ENCODE measurements at places on chromosomes 11 and 22.
A peak's percentile ranks its signal among the peaks of the same experiment; 100 is the strongest.

DNA sequence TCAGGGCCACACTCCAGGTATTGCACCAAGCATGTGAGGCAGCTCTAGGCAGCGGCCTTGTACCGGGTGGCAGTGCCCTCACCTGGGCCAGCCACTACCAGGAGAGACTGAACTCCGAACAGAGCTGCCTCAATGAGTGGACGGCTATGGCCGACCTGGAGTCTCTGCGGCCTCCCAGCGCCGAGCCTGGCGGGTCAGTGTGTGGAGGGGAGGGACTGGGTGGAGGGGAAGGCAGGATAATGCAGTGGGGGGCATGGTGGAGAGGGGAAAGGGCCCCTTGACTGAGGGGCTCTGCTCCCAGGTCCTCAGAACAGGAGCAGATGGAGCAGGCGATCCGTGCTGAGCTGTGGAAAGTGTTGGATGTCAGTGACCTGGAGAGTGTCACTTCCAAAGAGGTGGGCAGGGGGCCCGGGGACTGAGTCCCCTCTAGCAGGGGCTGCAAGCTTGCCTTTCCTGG is 4.2 kb downstream of the SSH3 start:
- no peak for DNase-seq

DNA sequence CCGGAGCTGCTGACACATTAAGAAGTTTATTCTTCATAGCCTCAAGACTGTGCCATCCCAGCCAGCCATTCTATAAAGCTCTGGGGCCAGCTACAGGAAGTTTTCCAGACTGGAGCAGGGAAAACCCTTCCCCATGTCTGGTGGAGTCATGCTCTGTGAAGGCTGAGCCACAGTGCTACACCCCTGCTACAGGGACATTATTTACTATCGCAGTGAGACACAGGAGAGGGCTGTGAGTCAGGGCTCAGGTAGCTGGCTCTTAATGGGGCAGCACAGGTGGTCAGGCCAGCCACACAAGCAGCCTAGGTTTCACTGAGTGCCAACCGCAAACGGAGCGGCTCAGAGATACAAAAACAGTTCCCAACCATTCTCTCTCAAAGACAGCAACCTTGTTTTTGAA is 12.1 kb downstream of the HPS4 start:
- DNase-seq: peak; percentile 82

- no peak for DNase-seq
These were observed 31.4 kb upstream of the B3GNT6 start for GRCh38 chr11:77002776-77003175.

DNA sequence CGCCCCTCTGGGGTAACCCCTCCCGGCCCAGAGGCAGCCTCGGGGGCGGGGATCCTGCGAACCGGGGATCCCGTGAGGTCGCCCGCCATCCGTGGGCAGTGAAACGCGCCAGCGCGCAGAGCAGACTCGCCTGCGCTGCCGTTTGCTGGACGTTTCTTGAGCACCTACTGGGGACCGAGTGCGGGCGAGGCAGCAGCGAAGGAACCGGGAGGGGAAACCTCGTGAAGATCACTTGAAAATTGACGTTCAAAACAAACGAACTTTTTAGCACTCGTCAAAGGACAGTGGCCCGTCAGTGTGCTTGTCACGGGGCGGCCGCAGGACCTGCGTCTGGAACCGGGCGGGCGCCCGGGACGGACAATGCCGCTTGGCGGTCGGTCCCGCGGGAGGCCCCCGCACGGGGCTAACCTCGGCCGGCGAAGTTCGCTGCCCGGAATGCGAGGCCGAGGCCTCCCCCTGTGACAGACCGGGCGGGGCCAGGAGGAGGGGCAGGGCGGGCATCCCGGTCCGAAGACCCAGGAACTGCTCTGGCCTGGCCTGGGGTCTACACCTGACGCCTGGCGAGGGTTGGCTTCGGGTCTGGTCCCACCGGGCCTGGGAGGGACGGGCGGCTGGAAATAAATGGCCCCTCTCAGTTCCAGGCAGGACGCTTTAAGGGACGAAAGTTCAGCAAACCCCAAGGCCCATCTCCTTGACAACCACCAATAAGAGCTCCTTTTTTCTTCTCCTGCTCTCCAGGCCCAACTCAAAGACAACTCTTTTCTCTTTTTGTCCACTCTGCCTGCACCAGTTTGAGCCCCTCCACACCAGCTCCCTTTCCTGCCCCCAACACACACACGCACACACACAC is 723 bp upstream of the SCUBE1 start:
- no peak for DNase-seq

DNA sequence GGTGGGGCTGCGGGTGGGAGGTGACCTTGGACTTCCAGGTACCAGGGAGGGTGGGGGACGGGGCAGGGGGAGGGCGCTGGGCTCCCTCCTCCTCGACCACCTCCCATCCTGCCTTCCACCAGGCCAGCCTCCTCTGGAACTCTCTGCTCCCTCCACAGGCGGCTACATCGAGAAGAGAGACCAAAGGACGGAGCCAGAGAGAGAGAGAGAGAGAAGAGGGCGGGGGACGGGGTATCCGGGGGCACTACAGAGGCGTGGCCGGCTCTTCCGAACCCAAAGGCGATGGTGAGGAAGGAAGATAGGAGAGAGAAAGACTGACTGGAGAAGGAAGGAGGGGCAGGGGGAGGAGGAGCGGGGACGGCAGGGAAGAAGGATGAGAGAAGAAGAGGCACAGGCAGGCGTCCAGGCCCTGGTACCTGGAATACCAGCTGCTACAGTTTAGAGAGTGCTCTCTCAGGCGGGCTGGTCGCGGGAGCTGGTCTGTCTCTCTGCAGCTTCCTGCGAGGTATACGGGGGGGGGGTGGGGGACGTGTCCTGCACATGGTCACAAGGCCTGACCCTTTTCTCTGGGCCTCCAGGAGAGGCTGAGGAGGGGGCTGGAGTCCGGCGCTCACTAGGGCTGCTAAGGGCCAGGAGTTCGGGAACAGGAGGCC is 38.0 kb downstream of the IGSF9B start:
- no peak for DNase-seq

DNA sequence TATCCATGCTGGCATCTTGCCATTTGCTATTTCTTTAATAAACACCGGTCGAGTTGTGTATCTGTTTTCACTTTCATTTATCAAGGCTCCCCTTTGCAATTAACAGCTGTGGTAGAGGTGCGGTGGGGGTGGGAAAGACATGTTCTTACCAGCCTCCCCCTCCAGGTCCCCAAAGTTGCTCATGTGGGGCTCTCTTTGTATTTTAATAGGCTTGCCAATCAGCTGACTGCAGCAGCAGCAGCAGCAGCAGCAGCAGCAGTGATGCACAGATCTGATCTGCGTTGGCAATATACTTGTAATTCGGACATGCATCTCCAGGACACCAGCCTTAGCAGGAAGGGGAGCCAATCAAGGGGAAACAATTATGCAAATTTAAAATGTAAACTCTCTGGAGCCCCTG is 40.3 kb upstream of the E2F8 start:
- no peak for DNase-seq

DNA sequence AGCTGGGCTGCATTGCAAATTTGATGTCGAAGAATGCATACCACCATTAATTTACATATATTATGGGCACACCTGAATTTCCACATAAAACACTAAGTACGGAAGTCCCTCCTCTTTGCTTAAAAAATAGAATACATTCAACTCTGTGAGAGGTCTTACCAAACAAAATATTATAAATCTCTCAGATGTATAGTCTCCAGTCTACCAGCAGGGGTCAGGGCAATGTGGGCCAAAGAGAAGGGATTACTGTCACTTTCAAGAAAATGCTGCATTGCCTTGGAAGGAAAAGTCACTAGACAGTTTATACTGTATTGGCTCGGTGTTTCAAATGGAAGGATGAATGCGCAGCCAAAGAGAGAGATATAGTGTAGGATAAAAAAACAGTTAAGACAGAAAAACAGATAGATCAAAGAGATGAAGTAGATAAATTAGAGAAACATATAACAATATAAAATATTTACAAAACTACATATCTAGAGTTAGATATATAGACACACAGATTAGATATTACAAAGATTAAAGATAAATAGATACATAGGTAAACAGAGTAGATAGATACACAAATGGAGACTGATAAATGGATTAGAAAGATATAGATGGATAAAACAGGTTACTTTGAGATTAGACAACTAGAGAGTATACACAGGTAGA is 20.9 kb downstream of the SERGEF start:
- peak; percentile 53 for DNase-seq

- no peak for DNase-seq
These were observed 36.3 kb downstream of the MRE11 start for GRCh38 chr11:94457118-94458029.

GRCh38 chr11:131713529-131714134 is 343.2 kb downstream of the NTM start:
- no peak for DNase-seq

DNA sequence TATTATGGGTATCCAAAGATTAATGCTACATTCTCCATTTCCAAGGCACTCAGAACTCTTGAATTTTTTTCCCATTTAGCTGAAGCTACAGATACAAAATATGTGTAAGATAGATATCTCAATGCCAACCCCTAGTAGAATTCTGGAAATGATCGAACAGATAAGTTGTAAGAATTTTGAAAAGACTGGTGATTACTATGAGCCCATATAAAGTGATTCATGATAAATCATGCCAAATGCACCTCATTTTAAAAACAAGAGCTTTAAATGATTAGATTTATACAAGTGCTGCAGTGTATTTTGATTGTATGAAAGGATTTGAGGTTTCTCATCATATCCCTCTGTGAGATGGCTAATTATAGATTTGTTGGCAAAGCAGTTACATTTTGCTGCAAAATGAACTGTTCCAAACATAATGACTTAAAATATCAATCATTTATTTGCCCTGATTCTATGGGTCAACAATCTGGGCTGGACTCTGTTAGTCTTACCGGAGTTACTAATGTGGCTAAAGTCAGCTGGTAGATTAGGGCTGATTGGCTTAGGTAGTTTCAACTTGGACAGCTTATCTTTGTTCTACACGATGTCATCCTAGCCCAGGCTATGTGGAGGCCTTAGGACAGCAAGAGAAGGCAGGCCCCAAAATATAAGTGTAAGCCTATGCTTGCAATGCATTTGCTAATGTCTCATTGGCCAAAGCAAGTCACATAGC is 3.4 kb downstream of the OR10V1 start:
- no peak for DNase-seq

GRCh38 chr11:68212421-68213134 is 518 bp downstream of the KMT5B start:
- peak; percentile 81 for DNase-seq

DNA sequence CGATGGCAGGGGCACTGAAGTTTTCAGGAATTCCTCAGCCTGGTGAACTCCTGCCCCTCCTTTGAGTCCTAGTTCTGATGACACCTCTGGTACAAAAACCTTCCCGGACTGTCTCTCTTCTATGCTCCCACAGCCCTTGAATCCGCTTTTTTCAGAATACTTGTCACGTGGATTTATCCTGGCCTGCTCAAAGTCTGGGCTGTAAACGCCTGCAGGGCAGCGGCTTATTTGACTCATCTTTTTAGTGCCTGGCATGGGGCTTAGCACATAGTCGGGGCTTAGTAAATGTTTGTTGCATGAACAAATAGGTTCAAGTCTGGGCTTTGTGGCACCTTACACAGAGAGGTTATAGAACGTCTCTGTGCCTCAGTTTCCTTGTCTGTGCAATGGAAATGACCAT is 13.4 kb upstream of the KCNJ11 start:
- no peak for DNase-seq

- DNase-seq: peak; percentile 60
These were observed 5.5 kb downstream of the PLET1 start for GRCh38 chr11:112255067-112255720.

DNA sequence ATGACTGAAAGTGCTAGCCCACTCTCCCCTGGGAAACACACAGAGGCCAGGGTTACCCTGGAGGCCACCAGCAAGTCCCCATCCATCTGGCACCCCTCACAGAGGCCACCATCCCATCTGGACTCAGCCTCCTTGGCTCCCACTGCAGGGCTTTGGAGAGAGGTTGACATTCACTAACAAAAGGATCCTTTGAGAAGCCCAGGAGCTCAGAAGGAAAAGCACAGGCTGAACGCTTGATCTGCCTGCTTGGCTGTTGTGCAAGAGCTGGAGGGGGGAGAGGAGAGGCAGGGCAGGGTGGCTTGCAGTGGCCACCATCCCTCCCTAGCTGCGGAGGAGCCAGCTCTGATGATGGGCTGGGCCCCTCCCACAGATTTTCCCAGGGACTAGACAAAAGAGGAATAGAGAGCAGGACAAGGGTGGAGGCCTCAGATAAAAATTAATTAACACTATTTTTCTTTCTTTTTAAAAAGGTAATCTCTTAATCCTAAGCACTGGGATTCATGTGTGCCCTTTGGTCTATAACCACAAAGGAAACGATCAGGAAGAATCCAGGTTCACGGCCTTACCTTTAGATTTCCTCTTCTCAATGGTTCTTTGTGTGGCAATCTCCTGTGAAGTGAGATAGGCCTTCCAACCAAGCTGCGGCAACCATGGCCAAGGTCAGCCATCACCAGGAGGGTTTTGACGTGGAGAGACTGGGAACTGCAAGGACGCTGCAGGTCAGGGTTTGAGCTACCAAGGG is 154.7 kb downstream of the BARX2 start:
- no peak for DNase-seq

DNA sequence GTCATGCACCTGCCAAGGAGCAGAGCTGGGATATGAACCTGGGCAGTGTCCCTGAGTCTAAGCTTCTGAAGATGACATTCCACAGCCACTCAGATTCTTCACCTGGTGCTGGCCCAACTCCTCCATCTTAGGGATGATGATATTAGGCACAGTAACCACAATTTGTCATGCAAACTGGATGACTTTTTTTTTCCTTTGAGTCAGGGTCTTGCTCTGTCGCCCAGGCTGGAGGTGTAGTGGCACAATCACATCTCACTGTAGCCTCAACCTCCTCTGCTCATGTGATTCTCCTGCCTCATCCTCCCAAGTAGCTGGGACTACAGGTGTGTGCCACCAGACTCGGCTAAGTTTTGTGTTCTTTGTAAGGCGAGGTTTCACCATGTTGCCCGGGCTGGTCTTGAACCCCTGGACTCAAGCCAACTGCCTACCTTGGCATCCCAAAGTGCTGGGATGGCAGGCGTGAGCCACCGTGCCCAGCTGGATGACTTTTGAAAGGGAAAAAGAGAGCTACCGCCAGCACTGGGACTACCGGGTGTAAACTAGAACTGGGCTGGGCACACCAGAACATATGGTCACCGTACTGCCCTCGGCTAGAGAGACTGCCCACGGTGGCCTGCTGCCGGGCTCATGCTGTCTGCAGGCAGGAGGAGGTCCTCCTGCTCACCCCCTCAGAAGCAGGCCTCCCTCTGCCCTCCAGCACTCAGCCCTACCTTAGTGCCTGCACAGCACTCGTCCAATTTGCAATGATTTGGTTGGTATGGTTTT is 77.7 kb downstream of the NAT10 start:
- DNase-seq: no peak
